Hematopoietic multipotent progenitor cell treated with erythropoietin and hydrocortisone succinate and interleukin-3 and kit ligand, for 15 days (in vitro differentiated cells): ENCODE measurements at places on chromosomes 7 and 10.
A peak's percentile ranks its signal among the peaks of the same experiment; 100 is the strongest.

GRCh38 chr10:63697956-63698786, 177.0 kb downstream of the REEP3 start:
- no peak for DNase-seq

GRCh38 chr7:123625254-123625653, 23.6 kb downstream of the ASB15 start:
- DNase-seq = no peak

DNA sequence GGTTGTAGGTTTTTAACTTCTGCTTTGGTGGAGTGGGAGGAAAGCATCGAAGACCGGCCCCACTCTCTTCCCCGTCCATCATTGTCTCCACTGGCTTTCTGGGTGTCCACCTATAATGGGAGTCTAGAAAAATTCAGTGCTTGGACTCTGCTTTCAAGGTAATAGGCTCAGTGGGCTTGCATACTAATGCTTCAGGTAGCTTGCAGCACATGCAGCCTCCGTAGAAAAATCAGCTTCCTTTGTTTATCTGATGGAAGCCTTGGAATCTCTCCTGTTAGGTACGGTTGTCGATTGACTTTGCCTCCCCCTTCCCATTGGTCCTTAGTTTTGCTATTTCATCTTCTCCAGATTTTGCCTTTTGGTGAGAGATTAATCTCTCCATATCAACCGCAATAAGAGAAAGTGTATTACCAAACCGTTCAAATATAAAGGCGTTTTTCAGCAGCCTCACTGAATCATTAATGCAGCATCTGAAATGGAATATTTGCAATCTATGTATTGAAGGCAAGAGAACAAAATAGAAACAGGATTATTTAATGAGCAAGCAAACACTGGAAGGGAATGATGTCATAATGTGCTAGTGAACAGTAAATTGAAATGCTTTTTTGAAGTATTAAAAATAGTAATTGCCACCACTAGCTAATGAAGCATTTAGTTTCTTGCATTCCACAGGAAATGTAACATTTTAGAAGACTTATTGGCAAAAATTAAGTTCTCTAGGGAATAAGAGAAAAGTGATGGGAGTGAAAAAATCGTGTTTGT, 944 bp downstream of the AVL9 start:
- DNase-seq = peak; percentile 24

GRCh38 chr7:110317541-110318265, 773.2 kb upstream of the LRRN3 start:
- no peak for DNase-seq

- DNase-seq = no peak
Observed at GRCh38 chr7:108246227-108246837, 116.2 kb upstream of the LAMB4 start.

DNA sequence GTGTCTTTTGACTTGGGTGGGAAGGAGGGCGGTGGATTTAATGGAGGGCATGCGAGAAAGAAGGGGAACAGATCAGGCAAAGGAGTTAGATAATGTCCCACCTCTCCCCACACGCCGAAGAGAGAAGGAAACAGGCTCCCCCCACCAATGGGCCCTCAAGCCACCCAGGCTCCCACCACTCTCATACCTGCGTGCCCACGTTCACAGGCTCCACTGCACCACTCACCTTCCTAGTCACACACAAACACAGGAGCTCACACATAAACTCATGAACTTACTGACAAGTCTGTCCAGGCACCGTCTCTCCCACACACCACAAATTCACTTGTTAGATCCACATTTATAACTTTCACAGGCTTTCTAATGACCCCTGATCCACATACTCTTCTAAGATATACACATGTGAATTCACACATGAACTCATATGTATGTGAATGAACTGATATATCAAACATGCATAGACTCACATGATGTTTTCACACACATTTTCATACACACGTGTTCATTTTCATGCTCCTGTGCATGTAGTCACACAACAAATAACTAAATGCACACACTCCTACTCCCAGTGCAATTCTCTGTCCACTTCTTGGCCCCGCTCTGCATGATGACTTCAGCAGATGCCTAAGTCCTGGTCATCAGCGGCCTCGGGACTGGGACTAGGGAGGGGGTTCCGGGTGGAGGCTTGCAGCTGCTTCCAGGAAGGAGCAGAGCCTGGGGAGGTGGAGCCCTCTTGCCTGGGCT, 1.5 kb downstream of the LZTS2 start:
- no peak for DNase-seq

- no peak for DNase-seq
Observed at GRCh38 chr10:121405096-121405495, 193.1 kb downstream of the FGFR2 start.

GRCh38 chr10:6649903-6650302, 69.8 kb upstream of the PRKCQ start:
- no peak for DNase-seq

- DNase-seq = no peak
Observed at GRCh38 chr10:125187238-125188194, 27.2 kb upstream of the CTBP2 start.

GRCh38 chr7:2732959-2733584, 45.1 kb downstream of the AMZ1 start:
- peak; percentile 78 for DNase-seq

DNA sequence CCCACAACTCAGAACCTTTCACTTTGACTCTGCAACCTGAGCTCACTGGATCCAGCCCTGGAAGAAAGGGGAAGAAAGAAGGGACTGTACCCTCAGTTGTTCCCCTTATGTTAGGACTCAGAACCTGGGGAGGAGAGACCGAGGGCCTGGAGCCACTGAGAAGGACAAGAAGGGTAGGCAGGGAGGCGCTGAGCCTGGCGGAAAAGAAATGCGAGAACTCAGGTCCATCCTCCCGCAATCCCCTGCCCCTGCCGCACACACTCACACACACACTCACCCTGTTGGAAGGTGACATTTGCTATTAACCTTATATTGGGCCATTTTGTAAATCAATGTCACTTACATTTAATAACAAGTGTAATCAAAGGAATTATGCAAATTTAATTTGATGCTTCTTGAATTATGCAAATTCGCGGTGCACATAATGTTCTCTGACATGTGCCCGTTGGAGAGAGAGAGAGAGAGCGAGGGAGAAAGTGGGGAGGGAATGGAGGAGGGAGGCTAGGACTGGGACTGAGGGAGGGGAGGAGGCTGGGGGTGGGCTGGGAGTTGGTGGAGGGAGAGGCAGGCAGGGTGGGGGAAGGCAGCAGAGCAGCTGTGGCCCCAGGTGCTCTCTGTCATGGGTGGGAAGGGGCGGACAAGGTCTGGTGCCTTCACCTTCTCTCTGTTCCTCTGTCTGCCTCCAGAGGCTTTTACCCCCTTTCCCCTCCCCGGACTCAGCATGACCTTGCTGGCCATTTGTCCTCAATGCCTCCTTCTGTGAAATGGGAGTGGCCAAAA, 99.6 kb upstream of the PAX2 start:
- no peak for DNase-seq

DNA sequence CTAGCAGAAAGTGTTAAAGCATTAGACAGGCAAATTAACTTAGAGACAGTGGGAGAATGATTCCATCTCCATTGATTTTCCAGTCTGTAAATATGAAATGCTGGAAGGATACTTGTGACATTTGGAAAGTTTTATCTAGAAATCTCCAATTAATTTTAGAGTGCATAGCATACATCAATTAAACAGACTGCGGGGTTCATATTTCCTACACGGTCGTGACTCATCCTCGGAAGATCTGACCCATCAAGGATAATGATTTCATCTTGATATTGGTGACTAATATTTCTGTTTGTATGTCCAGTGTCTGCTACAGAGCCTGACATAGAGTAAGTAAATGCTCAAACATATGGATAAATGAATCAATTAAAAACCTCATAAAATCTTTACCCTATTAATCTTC, 474.9 kb downstream of the KCNMA1 start:
- DNase-seq = no peak

GRCh38 chr7:98852826-98853225, 17.0 kb downstream of the TMEM130 start:
- DNase-seq = no peak

DNA sequence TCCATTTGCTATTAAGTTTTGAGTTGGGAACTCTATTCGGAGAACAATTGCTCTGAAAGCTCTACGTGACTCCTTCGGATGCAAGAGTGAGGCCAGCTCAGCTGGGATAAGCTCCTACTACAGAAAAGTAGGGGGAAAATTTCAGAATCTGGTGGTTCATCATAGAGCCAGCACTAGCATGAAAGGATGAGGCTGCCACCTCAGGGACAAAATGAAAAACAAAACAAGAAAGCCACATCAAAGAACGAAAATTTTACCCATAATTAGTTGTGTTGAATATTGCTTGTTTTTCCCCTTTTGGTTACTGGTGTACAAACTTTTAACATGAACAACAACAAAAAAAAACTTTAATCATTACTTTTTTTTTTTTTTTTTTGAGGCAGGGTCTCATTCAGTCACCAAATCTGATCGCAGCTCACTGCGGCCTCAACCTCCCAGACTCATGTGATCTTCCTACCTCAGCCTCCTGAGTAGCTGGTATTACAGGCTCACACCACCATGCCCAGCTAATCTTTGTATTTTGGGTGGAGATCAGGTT, 39.7 kb upstream of the NFE2L3 start:
- DNase-seq = no peak

DNA sequence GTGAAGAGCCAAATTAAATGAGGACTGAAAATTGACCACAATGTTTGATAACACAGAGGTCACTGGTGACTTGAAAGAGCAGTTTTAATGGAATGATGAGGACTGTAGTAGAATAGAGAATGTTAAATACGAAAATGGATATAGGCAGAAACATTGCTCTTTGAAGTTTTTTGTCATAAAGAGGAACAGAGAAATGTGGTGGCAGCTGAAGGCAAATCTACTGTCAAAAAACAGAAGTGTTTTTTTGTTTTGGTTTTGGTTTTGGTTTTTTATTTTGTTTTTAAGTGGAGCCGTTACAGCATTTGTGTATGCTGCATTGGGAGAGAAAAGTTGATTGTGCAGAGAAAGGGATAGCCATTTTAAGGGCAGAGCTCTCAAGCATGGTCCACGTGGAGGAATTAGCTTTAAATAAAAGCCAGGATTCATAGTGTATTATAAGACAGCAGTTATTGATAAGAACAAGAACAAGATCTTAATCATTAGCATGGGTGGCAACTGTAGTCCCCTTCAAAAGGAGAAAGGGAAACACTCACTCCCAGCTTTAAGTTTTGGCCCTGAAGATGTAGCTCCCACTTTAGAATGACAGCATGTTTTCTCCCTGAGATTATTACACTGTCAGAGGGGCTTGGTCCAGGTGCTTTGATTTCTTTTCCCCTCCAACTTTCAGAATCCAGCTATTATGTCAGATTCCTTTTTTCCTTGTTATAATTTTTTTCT, 156.7 kb upstream of the BET1 start:
- no peak for DNase-seq

- no peak for DNase-seq
Observed at GRCh38 chr7:100752994-100753393, 19.6 kb downstream of the ZAN start.

- no peak for DNase-seq
Observed at GRCh38 chr10:17685233-17685840, 41.4 kb downstream of the STAM start.

GRCh38 chr10:103501186-103501585, 7.7 kb downstream of the NEURL1 start:
- no peak for DNase-seq

DNA sequence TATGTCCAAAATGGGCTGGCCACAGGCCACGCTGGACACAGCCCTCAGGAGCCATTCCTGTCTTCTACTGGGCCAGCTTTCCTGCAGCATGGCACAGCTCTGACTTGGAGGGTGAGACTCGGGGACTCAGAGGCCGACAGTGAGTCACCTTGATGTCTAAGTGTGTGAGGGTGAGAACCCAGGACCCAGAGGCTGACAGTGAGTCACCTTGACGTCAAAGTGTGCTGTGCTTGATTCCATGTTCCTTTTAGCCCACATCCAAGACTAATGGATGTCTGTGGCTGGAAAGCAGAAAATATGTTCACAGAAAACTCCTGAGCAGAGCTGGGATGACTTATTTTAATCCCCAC, 6.0 kb upstream of the FAM170B start:
- DNase-seq = no peak

GRCh38 chr10:95327367-95327766, 36.6 kb upstream of the PDLIM1 start:
- DNase-seq = no peak

- DNase-seq = no peak
Observed at GRCh38 chr10:16392531-16393069, 44.2 kb upstream of the PTER start.

- no peak for DNase-seq
Observed at GRCh38 chr7:25665374-25665773, 437.1 kb upstream of the NPVF start.

GRCh38 chr7:46368871-46369270, 447.8 kb upstream of the IGFBP3 start:
- DNase-seq = no peak

- no peak for DNase-seq
Observed at GRCh38 chr7:73918926-73919693, 58.2 kb downstream of the TMEM270 start.

DNA sequence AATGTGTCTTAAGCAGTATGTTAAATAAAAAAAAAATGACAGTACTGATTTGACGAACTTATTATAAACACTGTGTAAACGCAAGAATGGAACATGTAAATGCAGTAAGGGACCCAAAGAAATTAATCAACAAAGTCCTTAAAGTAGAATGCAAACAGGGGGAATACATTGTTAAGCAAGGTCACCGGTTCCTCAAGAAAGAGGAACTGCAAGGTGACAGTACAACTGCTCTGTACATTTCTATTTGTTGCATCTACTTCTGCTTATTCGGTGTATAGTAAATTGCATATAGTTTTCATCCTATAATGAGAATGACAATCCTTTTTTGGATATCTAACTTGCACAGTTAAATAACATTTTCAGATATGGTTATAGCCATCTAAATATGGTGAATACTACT, 387.0 kb upstream of the SEMA3D start:
- DNase-seq = no peak

- DNase-seq = no peak
Observed at GRCh38 chr7:106139265-106140251, 27.4 kb upstream of the SYPL1 start.

DNA sequence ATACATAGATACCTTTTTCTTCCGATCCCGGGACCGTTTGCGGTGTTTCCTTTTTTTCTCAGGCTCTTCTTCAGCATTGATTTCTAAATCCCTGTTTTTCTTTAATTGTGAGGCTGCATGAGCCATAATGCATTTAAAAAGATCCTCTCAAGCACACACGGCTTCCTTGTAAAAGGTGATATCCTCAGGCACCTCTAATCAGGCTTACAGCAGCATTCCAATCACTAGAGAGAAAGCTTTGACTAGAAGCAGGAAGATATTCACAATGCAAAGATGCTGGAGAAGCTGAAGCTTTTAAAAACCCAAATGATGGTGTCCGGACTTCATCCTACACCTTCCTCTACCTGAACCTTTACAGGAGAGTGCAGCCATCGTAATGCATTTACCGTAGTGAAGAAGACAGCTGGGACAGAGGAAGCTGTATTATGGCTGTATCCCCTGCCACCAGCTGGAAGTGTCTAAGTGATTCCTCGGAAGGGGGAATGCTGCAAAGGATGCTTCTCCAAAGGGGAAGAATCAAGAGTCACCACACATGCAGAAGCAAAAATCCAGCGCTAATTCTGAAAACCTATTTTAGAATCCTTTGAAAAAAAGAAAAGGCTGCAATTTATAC, at the start of gene ANK3:
Gene ANK3, minus strand, starts transcription at position 463 of the 613 bp plus-strand sequence. Its CDS starts 337 bp downstream, at position 126.
- no peak for DNase-seq

GRCh38 chr10:60252688-60253087, 137.0 kb downstream of the ANK3 start:
- DNase-seq = no peak
